ENCODE measurements at places on chromosomes 13 and 19.

GRCh38 chr19:3682741-3683404, 17.4 kb downstream of the PIP5K1C start:
- DNase-seq = no peak

- DNase-seq = no peak
Observed at GRCh38 chr13:51825681-51826254, 19.2 kb downstream of the TMEM272 start.

DNA sequence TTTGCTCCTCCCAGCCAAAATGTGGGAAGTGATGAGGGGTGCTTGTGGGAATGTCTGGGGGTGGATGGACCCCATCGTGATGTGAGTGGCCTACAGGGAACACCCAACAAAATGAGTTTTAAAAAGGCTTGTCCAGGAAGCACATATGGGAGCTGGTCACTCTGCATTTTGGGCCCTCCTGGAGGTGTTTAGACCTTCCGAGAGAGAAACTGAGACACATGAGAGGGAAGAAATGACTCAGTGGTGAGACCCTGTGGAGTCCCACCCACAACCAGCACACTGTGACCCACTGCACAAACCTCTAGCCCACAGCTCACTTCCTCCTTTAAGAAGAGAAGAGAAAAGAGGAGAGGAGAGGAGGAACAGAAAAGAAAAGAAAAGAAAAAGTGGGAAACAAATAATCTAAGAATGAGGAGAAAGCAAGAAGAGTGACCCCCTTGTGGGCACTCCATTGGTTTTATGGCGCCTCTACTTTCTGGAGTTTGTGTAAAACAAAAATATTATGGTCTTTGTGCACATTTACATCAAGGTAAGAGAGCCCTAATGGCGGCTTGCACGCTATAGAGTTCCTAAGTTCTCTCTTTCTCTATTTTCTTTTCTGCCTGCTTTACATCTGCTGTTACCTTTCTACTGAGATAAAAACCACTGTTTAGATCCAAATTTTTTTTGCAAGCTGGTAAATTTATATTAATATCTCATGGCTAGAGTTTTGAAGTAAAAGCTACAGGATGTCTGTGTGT, 13.3 kb upstream of the LILRB1 start:
- no peak for DNase-seq

DNA sequence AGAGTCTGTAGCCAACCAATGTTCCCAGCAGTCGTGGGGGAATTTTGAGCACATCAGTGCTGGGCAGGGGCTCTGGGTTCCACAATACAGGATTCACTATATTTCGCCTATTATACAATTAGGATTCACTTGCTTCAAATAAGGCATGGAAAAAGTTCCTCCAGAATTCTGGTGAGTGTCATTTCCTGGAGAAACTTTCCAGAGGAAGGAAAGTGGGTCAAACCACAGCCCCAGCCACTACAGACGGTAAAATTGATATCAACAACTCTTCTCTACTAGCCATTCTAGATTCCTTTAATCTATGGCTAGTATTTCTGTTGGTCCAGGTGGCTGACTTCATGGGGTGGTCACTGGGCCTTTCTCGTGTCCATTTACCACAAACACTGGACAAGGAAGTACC, 10.5 kb downstream of the MYCBP2 start:
- no peak for DNase-seq

DNA sequence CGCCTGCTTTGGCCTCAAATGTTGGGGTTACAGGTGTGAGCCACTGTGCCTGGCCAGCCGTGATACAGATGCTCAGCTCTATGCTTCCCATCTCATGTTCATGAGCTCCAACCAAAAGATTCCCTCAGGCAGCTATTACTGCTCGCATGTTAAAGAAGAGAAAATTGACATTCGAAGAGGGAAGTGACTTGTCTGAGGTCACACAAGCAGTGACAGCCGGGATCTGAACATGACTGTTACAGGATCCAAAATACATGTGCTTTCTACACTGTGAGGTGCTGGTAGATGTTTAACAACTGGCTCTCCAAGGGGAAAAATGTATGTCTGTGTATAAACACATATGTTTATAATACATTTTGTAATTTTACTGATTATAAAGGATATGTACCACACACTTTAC, 11.3 kb downstream of the FPR1 start:
- DNase-seq = no peak

- no peak for DNase-seq
Observed at GRCh38 chr13:24663089-24663395, 17.2 kb upstream of the ATP12A start.

- no peak for DNase-seq
Observed at GRCh38 chr19:5397804-5398692, 57.2 kb upstream of the ZNRF4 start.

DNA sequence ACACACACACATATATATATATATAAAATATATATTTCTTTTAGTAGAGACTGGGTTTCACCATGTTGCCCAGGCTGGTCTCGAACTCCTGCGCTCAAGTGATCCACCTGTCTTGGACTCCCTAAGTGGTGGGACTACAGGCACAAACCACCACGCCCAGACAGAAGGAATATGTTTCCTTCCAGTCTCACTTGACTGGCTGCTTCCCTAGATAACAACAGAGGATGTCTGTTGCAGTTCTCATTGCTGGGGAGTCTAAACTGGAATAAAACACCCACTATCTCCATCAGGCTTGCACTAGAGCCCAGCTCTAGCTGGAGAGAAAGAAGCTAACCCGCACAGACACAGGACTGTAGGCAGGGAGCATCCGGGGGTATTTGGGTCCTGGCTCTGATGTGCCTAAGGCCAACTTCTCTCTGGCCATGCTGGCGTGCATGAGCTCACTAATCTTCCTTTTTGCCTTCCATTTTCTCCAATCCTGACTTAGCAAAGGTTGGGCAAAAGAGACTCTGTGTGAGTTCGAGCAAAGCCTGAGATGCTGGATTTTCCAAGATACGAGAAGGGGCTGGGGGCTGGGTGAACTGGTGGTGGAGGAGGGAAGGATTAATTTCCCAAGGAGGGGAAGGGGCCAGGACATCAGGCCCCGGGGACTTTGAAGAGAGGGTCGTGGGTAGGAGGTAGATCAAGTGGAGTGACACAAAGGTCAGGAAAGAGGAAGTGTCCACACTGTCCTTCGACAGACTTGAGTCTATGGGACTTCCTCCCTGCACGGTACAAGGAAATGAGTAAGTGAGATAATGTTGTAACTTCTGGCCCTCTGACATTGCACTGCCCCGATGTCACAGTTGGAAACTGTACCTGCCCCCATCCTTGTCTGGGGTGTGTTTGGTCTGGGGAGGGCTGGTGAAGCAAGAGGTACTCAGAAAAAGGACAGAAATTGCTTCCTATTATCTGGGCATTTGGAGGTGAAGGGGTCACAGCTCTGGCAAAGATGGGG, 22.5 kb upstream of the ALOX5AP start:
- no peak for DNase-seq

- no peak for DNase-seq
Observed at GRCh38 chr19:30001791-30002190, 59.8 kb downstream of the URI1 start.

DNA sequence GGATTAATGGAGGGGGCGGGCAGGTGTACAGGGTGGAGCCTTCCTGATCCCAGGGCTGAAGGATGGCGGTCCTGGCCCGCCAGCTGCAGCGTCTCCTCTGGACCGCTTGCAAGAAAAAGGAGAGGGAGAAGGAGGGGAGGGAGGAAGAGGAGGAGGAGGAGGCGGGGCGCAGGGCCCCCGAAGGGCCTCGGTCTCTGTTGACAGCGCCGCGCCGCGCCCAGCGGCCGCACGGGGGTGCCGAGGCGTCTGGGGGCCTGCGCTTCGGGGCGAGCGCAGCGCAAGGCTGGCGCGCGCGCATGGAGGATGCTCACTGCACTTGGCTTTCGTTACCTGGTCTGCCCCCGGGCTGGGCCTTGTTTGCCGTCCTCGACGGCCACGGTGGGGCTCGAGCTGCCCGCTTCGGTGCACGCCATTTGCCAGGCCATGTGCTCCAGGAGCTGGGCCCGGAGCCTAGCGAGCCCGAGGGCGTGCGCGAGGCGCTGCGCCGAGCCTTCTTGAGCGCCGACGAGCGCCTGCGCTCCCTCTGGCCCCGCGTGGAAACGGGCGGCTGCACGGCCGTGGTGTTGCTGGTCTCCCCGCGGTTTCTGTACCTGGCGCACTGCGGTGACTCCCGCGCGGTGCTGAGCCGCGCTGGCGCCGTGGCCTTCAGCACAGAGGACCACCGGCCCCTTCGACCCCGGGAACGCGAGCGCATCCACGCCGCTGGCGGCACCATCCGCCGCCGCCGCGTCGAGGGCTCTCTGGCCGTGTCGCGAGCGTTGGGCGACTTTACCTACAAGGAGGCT, at the start of gene PPM1N:
Gene PPM1N (plus strand): TSS at position 33 of the 785 bp plus-strand sequence. CDS start 30 bp downstream, at position 63.
- DNase-seq = peak; percentile 55

DNA sequence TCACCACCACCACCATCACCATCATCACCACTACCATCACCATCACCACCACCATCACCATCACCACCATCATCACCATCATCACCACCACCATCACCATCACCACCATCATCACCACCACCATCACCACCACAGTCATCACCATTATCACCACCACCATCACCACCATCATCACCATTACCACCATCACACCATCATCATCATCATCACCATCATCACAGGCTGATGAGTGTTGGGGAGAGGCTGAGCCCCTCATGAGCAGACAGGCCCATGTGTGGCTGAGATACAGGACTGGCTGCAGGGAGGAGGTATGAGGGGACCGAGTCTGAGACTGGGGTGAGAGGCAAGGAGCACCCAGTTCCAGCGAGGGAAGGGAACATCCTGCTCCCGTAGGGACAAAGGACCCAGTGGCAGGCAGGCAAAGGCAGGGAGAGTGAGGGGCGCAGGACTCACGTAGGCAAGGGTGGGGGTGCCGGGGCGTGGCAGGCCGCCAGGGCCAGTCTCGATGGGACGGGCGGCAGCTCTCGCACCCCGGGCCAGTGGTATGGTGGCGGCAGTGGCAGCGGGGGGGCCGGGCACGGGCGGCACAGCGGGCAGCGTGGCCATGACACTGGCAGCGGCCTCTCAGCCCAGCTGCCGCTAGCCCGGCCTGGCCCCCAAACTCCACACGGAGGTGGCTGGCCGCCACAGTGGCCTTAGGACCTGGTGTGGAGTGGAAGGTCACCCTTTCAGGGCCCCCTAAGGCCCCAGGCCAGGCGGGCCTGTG, 2.7 kb downstream of the NTN5 start:
- DNase-seq = no peak

GRCh38 chr19:51172223-51172622, 30.1 kb downstream of the SIGLEC7 start:
- DNase-seq = no peak

DNA sequence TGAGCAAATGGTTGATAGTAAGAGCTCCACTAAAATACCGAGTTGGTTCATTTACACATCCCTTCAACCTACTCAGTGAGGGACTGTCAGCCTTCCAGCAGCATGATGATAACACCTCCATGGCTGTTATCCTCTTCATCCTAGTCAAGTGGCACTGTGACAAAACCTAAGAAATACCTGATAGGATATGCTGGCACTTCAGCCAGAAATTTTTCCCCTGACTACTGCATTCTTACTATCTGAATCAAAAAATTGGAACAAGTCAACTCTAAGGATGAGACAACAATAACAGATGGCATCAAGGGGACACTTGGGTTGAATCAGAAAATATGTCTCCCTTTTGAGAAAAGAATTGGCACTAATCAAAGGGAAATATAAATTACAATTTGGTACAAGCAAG, 193.9 kb downstream of the KCTD12 start:
- DNase-seq = no peak

DNA sequence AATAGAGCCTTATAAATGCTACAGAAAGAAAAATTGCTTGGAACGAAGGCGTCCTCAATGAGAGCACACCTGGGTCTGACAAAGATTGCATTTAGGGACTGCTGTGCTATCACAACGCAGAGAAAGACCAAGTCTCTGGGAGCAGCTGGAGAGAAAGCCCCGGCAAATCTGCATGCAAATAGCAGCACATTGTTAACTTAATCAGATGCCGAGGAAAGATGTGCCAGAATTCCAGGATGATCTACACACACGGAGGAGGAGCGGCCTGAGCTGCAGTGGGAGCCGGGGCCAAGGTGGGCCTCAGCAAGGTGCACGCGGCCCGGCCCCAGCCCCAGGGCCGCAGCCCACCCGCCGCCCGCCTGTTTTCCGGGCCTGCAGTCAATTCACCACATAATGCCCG, 1.4 kb downstream of the ZNF536 start:
- no peak for DNase-seq

- DNase-seq = no peak
Observed at GRCh38 chr19:38303517-38304351, at the start of gene C19orf33. Gene C19orf33 (plus strand): TSS chr19:38304251. CDS start chr19:38304262, 11 bp downstream.

DNA sequence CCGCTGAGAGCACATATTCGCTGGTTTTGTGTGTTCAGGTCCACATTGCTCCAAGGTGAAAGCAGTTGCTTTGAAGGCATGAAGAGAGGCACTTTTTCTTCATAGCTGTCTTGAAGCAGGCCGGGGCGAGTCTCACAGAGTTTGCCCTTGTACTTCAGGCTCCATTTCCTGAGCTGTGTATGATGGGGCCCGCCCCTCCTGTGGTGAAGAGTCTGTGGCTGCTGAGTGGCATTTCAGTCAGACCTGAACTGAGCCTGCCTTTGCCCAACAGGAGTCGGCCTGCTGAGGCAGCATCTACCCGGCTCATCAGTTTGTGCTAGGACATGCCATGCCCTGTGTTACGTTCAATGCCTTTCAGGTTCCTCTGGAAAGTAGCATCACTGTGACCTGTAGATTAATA, 44.4 kb upstream of the C1QTNF9 start:
- DNase-seq = peak; percentile 76

DNA sequence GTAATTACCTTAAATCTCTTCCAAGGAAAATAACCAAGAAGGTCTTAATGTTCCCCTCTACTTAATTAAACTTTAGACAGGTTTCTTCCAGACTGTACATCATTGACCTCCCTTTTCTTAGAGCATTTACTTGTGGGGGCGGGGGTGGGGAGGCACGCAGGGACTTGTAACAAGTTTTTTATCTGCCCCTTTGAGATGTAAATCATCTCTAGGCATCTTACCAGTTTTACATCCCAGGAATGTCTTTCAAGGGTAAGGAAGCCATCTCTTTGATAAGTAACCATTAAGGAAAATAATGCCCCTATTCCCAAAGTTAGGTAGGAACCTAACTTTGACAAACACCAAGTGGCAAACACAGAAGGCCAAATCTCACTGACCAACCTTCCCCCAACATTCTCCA, 528.6 kb downstream of the SUCLA2 start:
- DNase-seq = no peak

- DNase-seq = no peak
Observed at GRCh38 chr19:49338023-49338677, 2.9 kb downstream of the CD37 start.

DNA sequence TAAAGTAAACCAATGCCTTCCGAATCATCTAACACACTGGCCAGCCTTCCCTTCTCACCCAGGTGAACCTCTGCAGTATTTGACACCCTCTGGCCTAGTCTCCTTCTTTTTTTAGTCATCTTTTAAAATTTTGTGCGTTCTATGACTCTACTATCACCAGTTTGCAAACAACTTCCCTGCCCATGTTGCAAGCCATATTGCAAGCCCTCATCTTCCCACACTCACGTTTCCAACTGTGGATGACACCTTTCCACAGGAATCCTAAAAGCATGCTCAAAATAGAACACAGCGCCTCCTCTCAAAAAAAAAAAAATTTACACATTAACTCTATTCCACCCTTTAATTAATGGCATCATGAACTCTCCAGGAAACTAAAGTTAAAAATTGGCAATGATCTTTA, 440.1 kb downstream of the EFNB2 start:
- no peak for DNase-seq
